ENCODE measurements at places on chromosomes 5 and 9.
A peak's percentile ranks its signal among the peaks of the same experiment; 100 is the strongest.

DNA sequence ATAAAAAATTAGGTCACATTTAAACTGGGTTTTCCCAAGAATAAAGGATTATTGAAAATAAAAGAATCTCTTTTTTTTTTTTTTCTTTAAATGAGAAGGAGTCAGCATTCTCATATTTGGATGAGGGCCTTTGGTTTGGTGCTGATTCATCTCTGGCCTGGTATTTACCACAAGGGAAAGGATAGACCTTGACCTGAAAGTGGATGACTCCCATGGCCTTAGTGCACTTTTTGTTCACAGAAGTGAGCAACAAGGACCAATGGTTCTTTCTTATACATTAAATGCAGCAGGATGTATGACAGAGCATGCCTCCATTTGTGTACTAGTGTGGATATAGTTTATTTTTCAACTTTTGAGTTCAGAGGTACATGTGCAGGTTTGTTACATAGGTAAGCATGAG, 6.9 kb downstream of the YTHDC2 start:
- DNase-seq, result peak; percentile 19

- no peak for DNase-seq
Measured at GRCh38 chr5:173804579-173804978, 83.6 kb upstream of the CPEB4 start.

DNA sequence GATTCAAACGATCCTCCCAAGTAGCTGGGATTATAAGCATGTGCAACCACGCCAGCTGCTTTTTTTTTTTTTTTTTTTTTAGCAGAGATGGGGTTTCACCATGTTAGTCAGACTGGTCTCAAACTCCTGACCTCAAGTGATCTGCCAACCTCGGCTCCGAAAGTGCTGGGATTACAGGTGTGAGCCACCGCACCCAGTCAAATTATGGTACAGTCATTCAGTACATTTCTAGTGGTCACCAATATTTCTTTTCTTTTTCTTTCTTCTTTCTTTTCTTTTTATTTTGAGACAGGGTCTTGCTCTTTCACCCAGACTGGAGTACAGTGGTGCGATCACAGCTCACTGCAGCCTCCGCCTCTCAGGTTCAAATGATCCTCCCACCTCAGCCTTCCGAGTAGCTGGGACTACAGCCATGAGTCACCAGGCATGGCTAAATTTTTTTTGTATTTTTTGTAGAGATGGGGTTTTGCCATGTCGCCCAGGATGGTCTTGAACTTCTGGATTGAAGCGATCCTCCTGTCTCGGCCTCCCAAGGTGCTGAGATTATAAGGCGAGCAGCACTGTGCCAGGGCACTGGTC, 25.4 kb upstream of the DCP2 start:
- no peak for DNase-seq

DNA sequence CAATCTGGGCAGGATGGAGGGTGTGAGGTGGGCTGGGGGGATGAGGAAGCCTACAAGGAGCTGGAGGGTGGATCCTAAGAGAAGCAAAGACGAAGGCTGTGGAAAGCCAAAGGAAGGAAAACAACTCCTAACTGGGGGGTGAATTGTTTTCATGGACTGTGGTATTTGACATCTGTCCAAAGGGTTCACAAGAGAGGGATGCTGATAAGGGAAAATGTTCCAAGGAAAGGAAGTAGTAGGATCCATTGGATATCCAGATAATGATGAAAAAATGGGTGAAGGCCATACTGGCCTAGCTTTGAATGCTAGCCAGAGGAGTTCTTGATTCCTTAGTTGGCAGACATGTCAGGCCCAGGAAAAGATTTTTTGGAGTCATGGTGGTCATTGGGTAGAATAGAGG, 51.8 kb upstream of the FOXI1 start:
- DNase-seq, result no peak

- no peak for DNase-seq
Measured at GRCh38 chr5:122576256-122577016, 198.4 kb upstream of the SNX2 start.

DNA sequence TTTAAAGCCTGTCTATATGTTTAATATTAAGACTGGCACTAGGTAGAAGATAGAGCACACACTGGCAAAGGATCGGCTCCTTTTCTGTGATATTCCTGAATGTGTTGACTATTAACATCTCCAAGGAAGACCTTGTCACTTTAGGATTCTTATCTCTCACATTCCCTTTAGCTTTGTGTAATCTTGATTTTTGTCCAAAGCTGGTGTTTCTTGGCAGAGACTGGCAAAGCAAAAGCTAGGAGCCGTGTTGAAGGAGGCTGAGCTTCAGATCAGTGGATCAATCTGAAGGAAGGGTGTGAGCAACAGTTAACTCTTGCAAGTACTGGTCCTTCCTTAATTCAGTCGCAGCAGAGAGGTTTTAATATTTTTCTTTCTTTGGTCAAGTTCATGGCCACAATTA, 830.4 kb upstream of the ZNF608 start:
- DNase-seq, result no peak

GRCh38 chr9:135743546-135744332, 41.8 kb downstream of the KCNT1 start:
- DNase-seq, result no peak

GRCh38 chr9:33041432-33042188, 16.5 kb downstream of the DNAJA1 start:
- DNase-seq, result no peak

DNA sequence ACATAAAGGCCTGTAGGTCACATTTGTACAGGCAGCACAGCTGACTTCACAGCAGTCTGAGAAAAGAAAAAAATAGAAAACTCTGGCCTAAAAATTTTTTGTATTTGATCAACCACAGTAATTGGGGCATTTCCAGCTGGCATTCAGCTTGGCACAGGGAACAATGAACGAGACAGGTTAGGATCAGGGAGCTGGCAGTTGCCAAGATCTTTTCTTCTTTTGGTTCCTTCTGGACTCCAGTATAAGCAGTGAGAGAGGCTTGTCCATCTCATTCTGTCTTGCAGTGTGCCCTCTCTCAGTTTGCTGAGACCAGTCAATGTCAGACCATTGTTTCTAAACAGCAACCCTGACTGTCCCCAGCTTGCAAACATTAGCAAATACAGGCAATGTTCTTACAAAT, 601.1 kb downstream of the TLR4 start:
- DNase-seq, result no peak

DNA sequence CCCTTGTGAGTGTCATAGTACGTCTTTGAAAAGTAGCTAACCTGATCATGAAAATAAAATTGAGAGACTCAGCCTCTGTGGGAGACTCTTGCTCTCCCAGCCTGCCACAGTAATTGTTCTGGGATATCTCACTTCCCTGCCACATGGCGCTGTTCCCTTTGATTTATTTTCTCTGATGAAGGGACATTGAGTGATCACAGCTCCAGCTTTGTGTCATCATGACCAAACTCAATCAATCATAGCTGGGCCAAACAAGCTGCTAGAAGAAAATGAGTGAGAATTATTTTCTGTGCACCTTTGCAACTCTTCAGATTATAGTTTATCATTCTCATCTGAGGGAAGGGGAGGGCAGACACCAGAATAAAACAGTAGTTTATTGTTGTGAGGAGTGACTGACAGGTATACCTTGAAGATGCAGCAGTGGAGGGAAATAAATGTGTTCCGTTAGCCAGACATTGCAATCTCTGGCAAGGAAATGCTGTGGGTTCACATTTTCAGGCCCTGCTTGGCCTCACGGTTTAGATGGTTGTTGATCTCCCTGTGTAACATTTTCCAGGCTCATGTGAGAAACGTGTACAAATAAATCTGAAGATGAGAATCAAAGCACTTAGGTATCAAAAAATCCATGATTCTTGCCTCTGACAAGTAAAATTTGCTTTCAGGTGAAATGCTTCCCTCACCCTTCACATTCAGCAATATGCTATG, 174.7 kb upstream of the FBXL17 start:
- no peak for DNase-seq

- no peak for DNase-seq
Measured at GRCh38 chr5:41193456-41194205, 19.7 kb downstream of the C6 start.

DNA sequence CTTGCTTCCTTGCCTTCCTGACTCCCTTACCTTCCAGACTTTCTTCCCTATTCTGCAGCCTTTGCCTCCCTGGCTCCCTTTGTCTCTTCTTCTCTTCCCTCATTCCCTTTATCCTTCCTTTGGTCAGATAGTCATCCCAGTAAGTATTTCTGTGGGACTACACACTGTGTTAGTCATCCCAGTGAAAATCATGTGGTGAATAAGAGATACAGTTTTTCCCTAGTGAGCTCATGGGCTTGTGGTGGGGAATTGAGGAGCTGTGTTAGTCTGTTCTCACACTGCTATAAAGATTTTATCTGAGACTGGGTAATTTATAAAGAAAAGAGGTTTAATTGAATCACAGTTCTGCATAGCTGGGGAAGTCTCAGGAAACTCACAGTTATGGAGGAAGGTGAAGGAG, 109.8 kb upstream of the EDIL3 start:
- no peak for DNase-seq

- DNase-seq, result no peak
Measured at GRCh38 chr5:142660196-142660595, 25.7 kb downstream of the FGF1 start.

DNA sequence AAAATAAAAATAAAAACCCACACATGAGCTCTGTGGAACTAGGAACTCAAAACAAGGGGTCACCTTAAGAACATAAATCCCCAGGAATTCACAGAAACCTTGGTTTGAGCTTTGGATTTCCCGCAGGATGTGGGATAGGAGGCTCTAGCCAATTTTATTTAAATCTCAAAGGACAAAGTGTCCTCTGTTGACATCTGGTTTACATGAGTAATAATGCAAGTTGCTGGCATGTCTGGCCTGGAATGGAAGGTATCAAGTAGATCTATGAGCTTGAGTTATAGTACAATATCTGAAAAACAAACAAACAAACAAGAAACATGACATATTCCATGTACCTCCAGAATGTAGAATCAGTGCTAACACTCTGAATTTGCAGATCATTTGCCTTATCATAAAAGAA, 94.2 kb upstream of the SLIT3 start:
- DNase-seq, result no peak

DNA sequence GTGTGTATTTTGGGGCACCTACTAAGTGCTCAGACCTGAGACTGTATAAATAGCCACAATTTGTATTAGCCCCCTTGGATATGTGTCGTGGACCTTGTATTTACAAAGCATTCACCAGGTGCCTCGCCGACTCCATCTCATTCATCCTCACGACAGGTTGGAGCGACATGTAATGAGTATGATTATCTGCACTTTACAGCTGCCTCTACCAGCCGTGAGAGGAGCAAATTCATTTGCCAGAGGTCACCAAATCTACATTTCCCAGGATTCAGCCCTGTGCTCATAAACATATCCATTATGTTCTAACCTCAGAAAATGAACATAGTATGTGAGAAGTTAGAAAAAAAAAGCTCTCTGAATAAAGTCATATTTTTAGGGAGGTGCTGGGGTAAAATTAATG, 167.4 kb downstream of the ZDHHC21 start:
- DNase-seq, result no peak

- no peak for DNase-seq
Measured at GRCh38 chr9:78130004-78130403, 98.4 kb upstream of the GNAQ start.

DNA sequence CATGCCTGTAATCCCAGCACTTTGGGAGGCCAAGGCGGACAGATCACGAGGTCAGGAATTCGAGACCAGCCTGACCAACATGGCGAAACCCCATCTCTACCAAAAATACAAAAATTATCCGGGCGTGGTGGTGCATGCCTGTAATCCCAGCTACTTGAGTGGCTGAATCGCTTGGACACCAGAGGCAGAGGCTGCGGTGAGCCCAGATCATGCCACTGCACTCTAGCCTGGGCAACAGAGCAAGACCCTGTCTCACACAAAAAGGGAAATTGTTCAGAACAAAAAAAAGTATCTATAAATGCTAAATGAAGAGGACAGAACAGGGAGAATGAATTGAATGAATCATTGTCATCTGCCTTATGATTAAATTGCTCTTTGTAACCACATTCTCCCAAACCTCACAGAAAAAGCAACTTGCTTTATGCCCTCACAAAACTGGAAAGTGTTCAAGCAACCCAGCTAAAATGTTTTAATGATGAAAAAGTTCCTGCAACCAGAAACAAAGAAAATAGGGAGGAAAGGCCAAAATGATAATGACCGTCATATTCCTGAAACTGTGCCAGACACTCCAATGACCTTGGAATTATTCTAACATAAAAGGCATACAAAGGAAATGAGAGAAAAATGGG, 83.7 kb downstream of the SERINC5 start:
- no peak for DNase-seq

DNA sequence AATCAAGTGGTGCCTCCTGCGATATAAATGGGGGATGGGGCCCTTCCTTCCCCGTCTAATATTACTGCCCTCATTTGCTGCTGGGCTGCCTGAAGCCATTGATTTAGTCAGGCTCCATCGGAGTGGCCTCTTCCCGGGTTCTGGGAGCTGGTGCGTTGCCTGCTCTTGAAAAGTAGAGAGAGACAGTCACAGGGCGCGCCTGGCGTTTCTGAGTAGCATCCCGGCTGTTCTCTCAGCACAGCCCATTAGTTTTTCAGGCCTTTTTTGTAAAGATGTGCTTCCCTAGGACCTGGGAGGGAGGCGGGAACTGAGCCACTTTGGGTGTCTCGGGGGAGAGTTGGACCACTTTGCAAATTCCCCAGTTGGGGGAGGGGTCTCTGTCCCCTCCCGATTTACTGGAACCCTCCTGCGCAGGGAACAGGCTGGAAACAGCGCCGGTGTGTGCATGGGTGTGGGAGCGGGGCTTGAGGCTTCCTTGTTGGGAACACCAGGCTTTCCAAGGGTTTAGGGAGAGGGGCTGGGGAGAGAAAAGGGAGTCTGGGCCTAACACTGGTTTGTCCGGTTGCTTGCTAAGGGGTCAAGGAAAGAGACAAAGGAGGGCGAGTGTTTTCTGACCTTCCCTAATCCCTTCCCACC, 4.7 kb downstream of the PRDM6 start:
- DNase-seq, result no peak

DNA sequence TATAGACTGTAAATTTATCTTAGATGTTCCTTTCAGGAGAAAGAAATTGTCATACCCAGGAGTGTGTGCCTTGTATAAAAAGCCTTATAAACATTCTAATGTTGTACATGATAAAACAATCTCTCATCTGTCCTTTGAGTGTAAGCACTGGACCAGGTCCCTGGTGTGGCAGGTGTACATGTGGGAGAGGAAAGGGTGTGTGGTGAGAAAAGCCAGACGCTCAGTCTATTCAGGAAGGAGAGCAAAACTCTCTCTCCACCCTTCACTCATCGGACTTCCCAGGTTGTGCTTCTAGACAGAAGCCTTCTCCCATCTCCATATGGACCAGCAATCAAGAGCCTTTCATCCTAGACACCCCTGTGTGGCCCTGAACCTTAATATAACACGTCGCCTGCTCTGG, 154.2 kb downstream of the ESM1 start:
- DNase-seq, result no peak

DNA sequence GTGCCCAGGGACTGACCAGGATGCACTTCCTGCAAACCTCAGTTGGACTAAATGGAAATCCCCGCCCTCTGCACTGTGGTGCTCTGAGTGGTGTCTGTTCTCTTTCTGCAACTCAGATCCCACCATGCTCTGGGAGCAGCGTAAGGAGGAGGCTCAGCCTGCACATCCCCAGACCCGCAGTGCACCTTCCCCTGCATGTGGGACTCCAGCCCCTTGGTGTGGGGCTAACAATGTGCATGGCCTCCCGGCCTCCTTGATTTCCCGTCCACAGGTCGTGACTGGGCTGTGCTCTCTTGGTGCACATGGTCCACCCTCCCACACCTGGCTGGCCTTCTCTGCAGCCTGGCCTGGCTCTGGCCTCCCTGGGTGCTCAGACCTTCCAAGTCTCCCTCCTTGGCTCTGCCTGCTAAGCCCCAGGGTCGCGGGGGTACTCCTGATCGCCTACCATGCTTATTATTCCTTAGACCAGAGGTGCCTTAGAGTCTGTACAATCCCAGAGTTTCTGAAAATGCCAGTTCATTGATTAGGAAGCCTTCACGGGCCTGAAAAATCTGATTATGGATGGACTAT, 397.5 kb downstream of the IRX2 start:
- no peak for DNase-seq

- DNase-seq, result no peak
Measured at GRCh38 chr5:91296674-91297143, 86.4 kb downstream of the ARRDC3 start.
